ENCODE measurements at places on chromosomes 2 and 18.
A peak's percentile ranks its signal among the peaks of the same experiment; 100 is the strongest.

DNA sequence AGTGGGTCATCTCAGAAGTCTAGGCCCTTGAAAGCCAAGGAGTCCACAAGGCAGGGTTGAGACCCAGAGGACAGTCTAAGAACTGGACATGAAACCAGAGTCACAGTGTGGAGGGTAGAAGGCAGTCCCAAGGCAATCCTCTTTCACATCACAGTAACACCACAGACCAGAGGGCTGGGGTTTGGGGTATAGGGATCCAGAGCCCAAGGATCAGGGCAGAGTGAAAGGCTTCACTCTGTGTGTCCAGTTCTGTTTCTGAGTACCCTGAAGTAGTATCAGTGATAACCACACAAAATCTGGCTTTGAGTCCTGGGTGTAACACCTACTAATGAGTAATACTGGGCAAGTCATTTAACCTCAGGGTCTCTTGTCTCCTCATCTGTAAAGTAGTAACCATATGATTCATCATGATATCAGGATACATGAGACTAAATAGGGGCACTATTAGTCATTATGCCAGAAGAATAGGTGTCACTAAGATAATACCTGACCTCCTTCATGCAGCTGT is 91.0 kb downstream of the ICA1L start:
- peak; percentile 30 for DNase-seq

DNA sequence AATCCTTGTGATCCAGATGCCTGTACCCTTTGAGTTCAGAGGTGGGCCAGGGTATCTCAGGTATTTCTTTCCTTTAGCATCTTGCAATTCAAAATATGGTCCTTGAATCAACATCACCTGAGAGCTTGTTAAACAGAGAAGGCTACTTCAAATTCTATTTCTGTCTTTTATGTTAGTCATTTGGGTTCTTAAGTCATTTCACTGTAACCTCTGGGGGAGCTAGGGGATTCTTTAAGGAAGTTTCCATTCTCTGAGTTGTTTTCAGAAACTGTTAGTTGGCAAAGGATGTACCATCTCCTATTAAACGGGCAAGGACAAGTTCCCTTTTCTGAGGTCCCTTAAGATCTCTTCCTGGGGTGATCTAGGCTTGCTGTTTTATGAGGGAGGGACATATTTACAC is 16.6 kb downstream of the CFLAR start:
- DNase-seq, result peak; percentile 55

DNA sequence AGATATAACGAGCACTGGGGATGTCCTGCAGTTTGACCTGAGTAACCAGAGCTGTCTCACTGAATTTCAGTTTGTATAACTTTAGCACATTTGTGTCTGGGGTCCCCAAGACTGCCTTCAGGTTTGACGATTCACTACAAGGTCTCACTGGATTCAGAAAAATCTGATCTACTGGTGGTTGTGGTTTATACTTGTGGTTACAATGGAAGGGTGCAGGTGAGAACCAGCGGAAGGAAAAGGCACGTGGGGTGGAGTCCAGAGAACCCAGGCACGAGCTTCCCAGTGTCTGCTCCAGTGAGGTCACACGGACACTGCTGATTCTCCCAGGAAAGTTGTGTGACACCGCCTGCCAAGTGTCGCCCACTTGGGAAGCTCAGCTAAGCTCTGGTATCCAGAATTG is 126.0 kb downstream of the ZNF236 start:
- no peak for DNase-seq

GRCh38 chr18:37566479-37567060 is 972 bp upstream of the CELF4 start:
- peak; percentile 1 for DNase-seq

- no peak for DNase-seq
Observed at GRCh38 chr2:186187854-186188253, 298.2 kb upstream of the ZC3H15 start.

DNA sequence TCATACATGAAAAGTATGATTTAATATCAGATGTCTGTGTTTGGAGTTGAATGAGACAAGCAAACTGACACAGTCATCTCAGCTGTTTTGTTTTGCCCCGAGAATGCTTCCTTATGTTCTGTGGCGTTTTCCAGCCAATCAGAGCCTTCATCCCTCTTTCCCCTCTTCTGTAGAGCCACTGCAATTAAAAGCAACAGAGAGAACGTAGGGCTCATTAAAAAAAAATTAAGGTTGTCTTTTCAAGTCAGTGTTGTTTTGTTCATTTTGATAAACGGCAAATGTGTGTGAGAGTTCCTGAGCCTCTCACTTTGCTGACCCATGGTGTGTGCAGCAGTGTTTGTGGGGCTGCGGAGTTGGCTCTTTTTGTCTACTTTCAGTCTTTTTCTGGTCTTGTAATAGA is 216.0 kb downstream of the FHOD3 start:
- DNase-seq, result no peak

DNA sequence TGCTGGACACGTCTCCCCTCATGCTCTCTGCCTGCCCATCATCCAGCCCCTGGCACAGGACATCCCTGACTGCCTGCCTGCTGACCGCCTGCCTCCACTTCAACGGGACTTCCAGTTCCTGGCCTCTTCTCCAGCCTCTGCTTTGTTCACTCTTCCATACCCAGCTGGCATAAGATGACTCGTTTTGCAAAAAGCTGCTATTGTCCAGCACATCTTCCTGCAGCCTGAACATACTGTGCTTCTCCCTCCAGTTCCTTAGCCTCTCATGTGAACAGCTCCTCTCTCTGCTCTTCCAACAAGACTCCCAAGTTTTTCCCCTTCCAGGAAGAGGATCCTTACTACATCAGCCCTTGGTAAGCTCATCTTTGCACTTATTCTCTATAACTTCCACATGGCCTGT is 62.4 kb upstream of the SKOR2 start:
- DNase-seq, result no peak

- DNase-seq, result no peak
Observed at GRCh38 chr2:180311-180710, 83.5 kb downstream of the SH3YL1 start.

GRCh38 chr2:66437109-66437690 is 2.3 kb downstream of the MEIS1 start:
- DNase-seq, result no peak

GRCh38 chr2:240997856-240998705 is at the start of gene SNED1:
Gene SNED1 (plus strand): TSS chr2:240998618. CDS start chr2:240998838, 220 bp downstream.
- DNase-seq, result peak; percentile 90

DNA sequence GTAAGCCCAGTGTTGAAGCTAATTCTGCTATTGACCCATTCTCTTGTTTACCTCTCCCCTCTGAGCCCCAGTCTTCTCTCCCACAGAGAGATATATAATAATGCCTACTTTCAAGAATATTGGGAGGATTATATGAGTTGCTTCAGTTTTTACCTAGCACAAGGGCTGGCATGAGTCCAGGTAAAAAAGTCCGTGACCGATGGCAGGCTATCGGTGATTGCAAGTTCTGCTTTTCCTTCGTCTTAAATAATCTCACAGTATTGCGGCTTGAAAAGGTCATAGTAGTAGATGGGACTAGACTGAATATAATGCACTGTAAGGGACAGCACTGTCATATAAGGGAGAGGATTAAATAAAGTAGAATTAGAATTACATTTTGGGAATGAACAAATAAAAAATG is 77.6 kb downstream of the KIF5C start:
- DNase-seq, result no peak

GRCh38 chr2:174485788-174486562 is 854 bp downstream of the GPR155 start:
- DNase-seq, result peak; percentile 34

DNA sequence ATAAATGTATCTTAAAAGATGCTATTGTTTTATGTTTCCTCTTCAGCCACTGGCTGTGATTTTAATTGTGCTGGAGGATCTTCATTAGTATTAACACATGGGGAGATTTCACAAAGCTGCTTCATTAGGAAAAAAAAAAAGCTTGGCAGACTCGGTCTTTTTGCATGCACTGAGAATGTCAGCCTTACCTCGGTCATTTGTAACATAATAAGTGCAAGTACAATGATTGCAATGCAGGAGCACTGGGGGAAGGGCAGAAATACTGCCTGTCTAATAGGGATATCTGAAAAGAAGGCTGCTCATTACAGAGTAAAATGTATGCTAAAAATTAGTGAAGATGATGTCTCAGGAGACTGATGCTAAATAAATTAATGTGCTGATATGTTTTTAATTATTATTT is 1.3 kb upstream of the BAZ2B start:
- peak; percentile 36 for DNase-seq

Data from dermis blood vessel endothelial cell (primary cell).